Left renal cortex interstitium (tissue), 4 donors: ENCODE measurements at places on chromosomes 3 and 15. TPM values are rescaled to one million over a fixed set of nuclear protein-coding genes. Genes with fewer than 3 reads are reported as not detected.

- DNase-seq, result no peak
Observed at GRCh38 chr3:98577178-98577895, 16.1 kb downstream of the CPOX start.

- no peak for DNase-seq
Observed at GRCh38 chr3:24253336-24253735, 241.3 kb downstream of the THRB start.

DNA sequence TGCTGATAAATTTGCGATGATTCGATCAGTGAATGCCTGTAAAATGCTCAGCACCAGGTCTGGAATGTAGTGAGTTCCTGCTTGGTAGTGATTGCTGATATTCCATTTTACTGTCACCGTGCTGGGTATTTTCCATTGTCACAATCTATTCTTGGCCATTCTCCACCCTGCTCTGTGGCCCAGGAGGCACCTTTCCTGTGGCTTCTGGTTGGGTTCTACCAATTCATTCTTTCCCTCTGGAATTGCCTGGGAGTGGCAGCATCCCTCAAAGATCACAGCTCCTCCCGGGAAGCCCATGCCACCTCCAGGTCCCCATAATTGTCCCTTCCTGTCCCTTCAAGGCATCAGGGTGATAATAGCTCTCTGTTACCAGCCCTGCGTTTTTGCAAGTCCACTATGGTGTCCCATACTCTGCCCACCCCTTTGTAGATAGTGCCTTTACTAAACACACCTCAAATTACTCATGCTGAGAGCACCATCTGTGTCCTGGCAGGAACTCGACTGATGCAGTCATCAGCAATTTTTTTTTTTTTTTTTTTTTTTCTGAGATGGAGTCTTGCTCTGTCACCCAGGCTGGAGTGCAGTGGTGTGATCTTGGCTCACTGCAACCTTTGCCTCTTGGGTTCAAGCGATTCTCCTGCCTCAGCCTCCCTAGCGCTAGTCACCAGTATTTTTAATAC is 177.8 kb upstream of the PROK2 start:
- no peak for DNase-seq

Gene CCR9
- polyA plus RNA-seq, result 0.09 TPM

Gene SERINC4
- not detected for polyA plus RNA-seq

Gene AHSG
- polyA plus RNA-seq, result 0.37 TPM
